H9 (cell line): ENCODE measurements at places on chromosomes 11 and 22. TPM values are rescaled to one million over a fixed set of nuclear protein-coding genes. Genes with fewer than 3 reads are reported as not detected.

GRCh38 chr11:85764796-85765195, 46.1 kb downstream of the SYTL2 start:
- no peak for DNase-seq
- no peaks in the 10 kb centered on the region; the same call in 2 of the 3 replicates for H3K36me3 ChIP-seq
- H3K4me3 ChIP-seq: no peak overlapping the region
- no peaks in the 10 kb centered on the region for H3K27me3 ChIP-seq

DNA sequence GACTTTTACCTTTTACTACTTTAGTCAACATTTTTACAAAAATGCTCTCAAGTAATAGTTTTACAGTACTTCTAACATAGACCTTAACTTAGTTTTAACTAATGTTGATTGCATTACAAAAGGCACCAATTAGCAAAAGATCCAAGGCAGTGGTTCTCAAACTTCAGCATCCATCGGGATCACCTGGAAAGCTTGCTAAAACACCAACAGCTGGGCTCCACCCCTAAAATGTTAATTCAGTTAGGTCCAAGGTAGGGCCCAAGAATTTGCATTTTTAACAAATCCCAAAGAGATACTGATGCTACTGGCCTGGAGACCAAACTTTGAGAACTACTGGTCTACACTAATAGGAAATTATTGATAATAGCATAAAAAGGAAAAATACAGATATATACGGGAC, 5.9 kb downstream of the MTMR2 start:
- H3K27me3 ChIP-seq: no peaks in the 10 kb centered on the region
- no peak overlapping the region for H3K27ac ChIP-seq
- DNase-seq: no peak
- H3K4me1 ChIP-seq: peaks cover 3% of the 10 kb centered on the region; the same call in 1 of the 2 replicates

- H3K27me3 ChIP-seq: no peaks in the 10 kb centered on the region
- no peaks in the 10 kb centered on the region for H3K4me1 ChIP-seq
- no peak overlapping the region for H3K4me3 ChIP-seq
- DNase-seq: no peak
- H3K27ac ChIP-seq: no peak overlapping the region
Observed at GRCh38 chr22:46611189-46611588, 9.0 kb upstream of the GRAMD4 start.

DNA sequence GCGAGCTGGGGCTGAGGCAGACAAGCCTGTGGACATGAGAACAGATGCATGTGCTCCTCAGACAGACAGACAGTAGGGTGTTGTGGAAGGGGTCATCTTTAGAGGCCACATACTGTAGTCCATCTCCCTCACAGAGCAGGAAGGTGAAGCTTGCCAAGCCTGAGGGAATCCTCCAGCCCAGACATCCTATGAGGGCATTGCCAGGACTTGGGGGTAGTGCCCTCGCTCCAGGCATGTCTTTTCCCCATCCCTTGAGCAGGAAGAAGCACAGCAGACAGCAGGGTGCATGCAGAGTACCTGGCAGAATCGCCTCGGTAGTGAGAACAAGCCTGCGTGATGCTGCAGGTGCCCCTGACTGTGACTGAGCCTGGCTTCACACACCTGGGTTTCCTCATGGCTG, 66.5 kb upstream of the CLDN5 start:
- H3K27ac ChIP-seq: no peak overlapping the region
- H3K4me1 ChIP-seq: no peaks in the 10 kb centered on the region
- H3K4me3 ChIP-seq: no peak overlapping the region
- no peak for DNase-seq
- no peaks in the 10 kb centered on the region for H3K36me3 ChIP-seq
- H3K27me3 ChIP-seq: no peaks in the 10 kb centered on the region

- H3K27ac ChIP-seq: no peak overlapping the region
- peaks cover 8% of the 10 kb centered on the region; the same call in 1 of the 2 replicates for H3K36me3 ChIP-seq
- no peak for DNase-seq
- H3K4me3 ChIP-seq: no peak overlapping the region
- no peaks in the 10 kb centered on the region for H3K4me1 ChIP-seq
Observed at GRCh38 chr11:97794876-97795275, 1225.9 kb upstream of the CNTN5 start.

DNA sequence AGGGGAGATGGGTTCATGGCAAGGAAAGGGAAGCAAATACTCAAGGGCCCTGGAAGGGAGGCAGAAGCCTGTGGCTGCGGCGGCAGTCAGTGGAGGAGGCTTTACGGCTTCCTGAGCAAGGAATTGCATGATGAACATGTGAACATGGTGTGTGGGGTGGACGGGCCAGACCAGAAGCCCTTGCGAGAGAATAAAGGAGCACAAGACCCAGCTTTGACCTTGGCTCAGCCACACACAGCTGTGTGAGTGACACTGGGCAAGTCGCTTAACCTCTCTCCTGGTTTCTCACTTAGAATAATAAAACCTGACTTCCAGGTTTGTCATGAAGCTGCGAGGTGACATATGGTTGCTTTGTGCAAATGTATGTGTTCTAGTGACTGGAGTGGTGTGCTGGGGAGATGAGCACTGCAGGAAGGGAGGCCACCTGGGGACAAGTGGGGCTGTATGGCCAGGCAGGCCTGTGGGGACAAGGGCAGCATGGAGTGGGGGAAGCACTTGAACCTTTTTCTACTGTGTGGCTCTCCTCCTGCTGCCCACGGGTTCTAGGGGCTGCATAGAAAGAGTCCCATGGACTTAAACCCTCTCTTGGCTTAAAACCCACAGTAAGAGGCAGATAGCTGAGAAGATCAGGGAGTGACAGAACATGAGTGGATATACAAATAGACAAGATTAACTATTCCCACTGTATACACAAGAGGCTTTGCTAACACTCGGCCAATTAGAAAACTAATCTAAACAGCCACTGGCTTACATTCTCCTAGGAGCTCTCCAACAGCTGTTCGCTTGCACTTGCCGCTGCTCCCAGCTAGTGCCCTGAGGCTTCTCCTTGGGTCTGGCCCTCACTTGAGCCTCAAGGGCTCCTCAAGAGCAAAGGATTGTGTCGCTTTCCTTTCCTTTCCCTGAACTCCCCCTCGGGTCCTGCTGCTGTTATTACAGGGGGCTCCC, 67.3 kb upstream of the CDON start:
- no peak for DNase-seq
- H3K4me1 ChIP-seq: peaks cover 19% of the 10 kb centered on the region
- no peaks in the 10 kb centered on the region for H3K27me3 ChIP-seq
- no peaks in the 10 kb centered on the region for H3K36me3 ChIP-seq
- H3K4me3 ChIP-seq: no peak overlapping the region
- no peak overlapping the region for H3K27ac ChIP-seq

MMP3 gene
- not detected in 2 replicates for total RNA-seq

CCDC188 gene
- total RNA-seq: not detected in 2 replicates

HOATZ gene
- total RNA-seq: not detected in 2 replicates

OOSP3 gene
- total RNA-seq: not detected in 2 replicates
